ENCODE measurements at places on chromosomes 11 and 22.

DNA sequence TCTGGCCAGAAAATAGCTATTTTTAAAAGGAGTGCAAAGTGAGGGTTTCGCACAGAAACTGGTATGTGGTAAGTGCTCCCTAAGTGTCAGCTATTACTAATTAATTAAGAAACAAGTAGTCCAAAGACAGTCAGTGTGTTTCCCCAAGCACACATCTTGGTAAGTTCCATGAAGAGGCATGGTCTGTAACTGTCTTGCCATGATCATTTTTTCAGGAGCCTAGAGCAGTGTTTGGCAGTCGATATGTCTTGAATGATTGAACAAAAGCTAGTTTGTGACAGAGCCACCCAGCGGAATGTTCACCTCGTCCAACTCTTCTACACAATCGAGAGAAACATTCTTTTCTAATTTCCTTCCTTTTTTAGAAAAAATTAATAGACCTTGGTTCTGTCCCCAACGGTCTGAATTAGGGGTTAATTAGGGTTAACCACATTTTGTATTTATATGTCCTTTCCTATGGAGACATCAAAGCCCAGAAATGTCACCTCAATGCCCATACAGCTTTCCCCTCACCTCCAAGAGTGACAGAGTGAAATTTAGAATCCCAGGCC, 57.6 kb upstream of the FTH1 start:
- DNase-seq, result peak; percentile 49

- DNase-seq, result no peak
These were observed 8.2 kb downstream of the UBASH3B start for GRCh38 chr11:122663764-122664163.

DNA sequence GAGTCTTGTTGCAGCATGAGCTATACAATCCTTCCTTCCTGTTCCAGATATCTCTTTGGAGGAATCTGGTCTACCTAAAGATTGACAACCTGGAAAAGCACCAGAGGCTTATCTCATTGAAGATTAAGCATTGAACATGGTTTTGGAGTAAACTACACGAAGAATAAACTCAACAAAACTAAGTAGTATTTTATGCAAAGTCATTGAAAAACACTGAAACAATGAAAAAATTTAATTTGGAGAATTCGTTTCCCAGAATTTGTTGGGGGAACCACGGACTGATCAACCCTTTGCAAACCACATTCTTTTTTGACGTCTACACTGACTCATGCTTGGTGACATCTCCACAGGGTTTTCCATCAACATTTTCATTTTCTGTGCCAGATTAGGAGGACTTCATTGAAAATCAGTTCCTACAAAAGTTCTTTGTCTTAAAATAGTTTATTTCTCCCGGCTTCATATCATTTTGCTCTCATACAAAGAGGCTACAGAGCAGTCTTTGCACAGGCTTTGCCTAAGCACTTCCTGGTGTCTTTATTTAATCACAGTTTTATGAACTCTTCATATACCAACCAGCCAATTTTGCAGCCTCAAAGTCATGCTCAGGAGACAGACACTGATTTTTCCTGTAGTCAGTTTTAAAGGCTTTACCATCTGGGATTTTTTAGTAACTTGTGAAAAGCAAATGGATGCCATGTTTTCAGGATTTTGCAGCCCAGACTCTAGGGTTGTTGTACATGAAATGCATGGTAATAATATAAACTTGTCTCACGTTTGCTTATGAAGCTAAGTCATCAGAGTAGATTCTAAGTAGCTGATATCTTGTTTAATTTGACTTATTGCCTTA, 186.3 kb downstream of the C11orf91 start:
- DNase-seq, result no peak

DNA sequence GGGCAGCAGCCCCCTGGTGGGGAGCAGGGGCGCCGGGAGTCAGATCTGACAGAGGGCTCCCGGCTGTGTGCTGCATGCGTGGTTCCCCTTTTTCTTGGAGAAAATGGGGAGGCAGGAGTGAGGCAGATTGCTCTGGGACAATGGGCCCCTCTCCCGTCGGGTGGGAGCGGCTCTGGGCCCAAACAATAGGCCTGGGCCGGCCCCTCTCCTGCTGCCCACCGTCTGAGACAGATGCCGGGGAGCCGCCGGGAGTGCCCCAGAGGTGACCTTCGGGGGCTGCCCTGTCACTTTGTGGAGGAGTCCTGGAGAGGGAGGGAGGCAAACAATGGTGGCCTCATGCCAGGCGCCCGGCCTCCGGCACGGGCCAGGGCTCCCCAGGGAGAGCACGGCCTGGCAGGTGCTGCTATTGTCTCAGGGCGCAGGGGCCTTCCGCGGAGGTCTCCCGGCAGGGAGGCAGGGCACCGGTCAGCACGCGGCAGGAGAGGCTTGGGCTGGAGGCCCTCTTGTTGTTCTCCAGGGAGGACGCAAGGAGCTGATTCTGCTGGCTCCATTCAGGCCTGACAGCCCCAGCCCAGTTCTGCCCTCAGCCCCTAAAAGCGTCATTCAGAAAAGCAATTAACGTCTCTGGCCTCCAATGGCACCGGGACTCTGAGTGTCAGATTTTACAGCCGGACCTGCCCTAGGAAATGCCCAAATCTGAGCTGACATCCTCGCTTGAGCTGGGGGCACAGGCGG, 44.8 kb downstream of the SMIM38 start:
- peak; percentile 11 for DNase-seq

- no peak for DNase-seq
These were observed 7.0 kb upstream of the CHADL start for GRCh38 chr22:41247703-41248102.

GRCh38 chr11:89487016-89487415, 4.2 kb downstream of the NOX4 start:
- peak; percentile 44 for DNase-seq

- DNase-seq, result no peak
These were observed 14.4 kb downstream of the TUB start for GRCh38 chr11:8095371-8095770.

- DNase-seq, result peak; percentile 98
These were observed 102.1 kb downstream of the RASSF10 start for GRCh38 chr11:13110929-13111812.

DNA sequence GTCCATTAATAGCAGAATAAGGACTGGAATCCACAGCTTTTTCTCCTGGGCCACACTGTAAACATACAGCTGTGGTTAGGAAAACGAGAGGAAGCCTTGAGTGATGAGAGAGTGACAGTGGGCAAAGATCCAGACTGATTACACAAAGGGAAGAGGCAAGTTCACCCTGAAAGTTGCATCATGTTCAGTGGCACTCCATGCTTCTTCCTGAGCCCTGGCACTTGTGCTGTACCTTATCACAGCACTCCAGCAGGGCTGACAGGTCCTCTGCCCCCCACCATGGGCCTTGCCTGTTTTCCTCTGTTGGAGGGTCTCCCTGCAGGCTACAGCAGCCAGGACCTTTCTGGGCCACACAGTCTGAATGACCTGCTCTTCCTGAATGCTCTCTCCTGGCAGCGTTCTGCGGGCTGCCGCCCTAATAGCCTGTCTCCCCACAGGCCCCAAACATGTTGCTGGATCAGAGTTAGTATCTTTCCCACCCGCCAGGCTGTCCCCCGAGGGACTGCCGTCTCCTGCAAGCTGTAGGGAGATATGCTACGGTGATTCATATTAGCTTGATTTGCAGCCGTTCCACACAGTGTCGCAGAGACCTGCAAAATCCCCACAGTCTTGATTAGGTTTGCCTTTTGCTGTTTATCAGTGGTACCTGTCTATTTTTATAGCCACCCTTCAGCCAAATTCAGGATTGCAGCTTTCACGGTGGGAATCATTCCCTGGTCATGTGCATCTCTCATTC, 60.2 kb downstream of the NTM start:
- DNase-seq, result no peak

GRCh38 chr22:40955571-40955970, 4.4 kb downstream of the RBX1 start:
- no peak for DNase-seq

- DNase-seq, result no peak
These were observed 791 bp downstream of the GDPD4 start for GRCh38 chr11:77300695-77301094.

DNA sequence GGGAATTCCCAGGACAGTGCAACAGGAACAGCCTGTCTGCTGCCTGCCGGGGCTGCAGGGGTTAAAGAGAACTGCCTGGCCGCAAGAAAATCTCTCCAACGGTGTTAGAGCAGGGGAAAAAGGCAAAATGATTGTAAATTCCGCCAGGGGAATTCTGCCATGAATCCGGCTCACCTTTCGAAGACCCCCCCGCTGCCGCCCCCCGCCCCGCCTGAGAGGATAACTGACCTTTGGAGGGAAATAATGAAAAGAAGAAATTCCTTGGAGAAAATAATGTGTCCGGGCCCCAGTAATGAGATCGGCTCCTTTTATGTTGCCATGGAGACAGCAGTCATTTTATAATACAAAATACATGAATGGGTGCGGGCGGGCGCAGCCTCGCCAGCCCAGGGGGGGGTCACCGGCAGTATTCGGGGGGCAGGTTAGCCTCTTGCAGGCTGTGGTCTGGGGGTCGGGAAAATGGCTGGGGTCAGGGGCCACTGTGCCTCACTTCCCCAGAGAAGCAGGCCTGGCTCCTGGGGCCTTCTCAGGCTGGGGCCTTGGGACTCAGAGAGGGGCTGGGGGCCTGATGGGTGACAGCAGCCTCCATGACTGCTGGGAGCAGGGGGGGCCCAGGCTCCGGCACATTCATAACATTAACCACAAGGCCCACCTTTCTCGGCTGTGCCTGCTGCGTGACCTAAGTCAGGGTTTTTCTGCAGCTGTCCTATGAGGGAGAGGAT, 228.1 kb downstream of the MN1 start:
- no peak for DNase-seq

DNA sequence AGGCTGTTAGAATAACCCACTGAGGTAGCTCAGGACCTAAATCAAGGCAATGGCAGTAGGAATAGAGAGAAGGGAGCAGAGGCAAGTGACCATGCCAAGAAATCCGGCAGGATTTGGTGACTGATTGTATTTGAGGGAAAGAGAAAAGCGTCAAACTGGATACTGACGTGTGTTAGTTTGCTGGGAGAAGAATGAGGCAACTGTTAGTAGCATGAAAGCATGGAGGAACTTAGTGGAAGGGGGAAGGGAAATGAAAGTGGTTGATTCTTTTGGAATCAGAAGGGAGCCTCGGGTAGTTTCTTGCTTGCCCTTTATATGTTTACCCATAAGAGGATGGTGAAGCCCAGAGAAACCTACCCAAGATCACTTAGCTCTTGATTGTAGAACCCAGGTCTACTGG, 8.3 kb downstream of the PPFIBP2 start:
- no peak for DNase-seq

- no peak for DNase-seq
These were observed 67.8 kb downstream of the CTTN start for GRCh38 chr11:70466154-70466553.

- DNase-seq, result no peak
These were observed 41.8 kb upstream of the SPON1 start for GRCh38 chr11:13920756-13921155.

- DNase-seq, result no peak
These were observed 475.9 kb downstream of the BRD1 start for GRCh38 chr22:49351761-49352227.

GRCh38 chr22:37911697-37912096, 5.6 kb downstream of the MICALL1 start:
- DNase-seq, result no peak

GRCh38 chr11:115705200-115705599, 201.0 kb upstream of the CADM1 start:
- DNase-seq, result no peak

- peak; percentile 60 for DNase-seq
These were observed 6.7 kb downstream of the SLC25A18 start for GRCh38 chr22:17569971-17570511.

- no peak for DNase-seq
These were observed 461 bp downstream of the TBC1D10A start for GRCh38 chr22:30326255-30326705.

DNA sequence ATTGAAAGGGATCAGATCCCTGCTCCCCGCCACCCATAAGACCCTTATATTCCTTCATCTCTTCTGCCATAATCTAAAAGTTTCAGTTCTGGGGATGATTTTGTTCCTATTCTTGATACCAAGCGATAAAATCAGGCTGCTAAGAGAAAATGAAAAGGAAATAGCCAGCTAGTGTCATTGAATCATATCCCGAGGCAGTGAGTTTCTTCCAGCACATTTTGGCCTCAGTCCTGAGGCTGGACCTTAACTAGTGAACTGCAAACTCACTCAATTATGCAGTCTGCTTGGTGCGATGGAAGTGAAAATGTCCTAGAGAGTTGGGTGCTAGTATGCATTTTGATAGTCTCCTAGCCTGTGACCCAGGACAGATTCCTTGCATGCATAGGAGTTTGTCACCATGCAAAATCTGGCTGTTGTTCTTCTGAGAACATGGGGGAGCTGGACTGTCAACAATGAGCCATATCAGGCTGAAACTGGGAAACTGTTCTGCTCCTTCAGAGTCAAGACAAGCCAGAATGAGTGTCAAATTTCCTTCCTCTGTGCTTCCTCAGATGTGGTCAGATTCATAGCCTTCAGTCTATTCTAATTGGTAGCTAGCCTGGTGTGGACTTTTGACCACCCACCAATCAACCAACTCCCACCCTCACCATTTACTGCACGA, 102.9 kb downstream of the CCDC81 start:
- DNase-seq, result peak; percentile 55

GRCh38 chr11:103050351-103050750, 41.6 kb downstream of the DCUN1D5 start:
- DNase-seq, result no peak

GRCh38 chr11:72136684-72137262, 1.2 kb downstream of the FOLR3 start:
- DNase-seq, result no peak

- DNase-seq, result no peak
These were observed 207.0 kb downstream of the TBC1D22A start for GRCh38 chr22:46969491-46969890.

DNA sequence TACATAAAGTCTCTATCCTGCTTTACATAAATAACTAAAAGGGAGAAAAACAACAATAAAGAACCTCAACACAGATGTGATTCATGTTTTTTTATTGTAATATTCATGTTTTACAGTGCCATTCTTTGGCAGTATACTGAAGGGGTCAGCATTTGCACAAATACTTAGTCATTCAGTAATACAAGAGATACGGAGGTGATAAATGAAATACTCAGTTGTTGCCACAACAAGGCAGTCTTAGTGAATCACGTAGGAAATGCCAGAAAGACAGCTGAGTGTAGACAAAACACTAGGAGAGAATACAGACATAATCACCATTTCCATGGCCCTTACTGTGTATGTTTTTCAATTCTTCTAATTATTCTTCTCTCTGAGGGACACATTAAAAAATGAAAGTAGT, 910.4 kb downstream of the METTL15 start:
- peak; percentile 97 for DNase-seq

Measured in lung microvascular endothelial cell (primary cell).